ENCODE measurements at places on chromosomes 11 and 22.

GRCh38 chr11:133559833-133560471 lies 27.7 kb upstream of the OPCML start:
- no peak for DNase-seq

- no peak for DNase-seq
Measured at GRCh38 chr22:28600546-28601143, 79.0 kb downstream of the TTC28 start.

- no peak for DNase-seq
Measured at GRCh38 chr11:65114538-65115171, 2.8 kb downstream of the ZNHIT2 start.

GRCh38 chr11:115611343-115611742 lies 107.1 kb upstream of the CADM1 start:
- no peak for DNase-seq

GRCh38 chr11:132187814-132188213 lies 817.4 kb downstream of the NTM start:
- no peak for DNase-seq

- DNase-seq, result no peak
Measured at GRCh38 chr22:25078591-25078990, 121.1 kb upstream of the CRYBB3 start.

GRCh38 chr11:788953-789940 lies 643 bp downstream of the CEND1 start:
- DNase-seq, result no peak

DNA sequence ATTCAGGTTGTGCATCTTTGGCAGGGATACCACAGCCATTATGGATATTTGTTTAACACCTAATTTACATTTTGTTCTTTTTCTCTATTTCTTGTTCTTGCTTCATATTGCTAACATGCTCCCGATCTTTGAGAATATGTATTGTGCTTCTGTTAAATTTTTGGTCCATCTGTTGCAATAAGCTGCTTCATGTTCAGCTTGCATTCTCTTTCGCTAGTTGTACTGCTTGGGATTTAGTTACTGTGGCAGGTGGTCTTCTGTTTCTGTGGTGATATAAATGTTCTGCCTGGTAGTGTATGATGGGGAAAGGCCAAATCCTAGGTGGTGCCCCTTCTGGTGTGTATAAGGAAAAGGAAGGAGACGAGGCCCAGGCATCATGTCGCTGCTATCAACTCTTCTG lies 140.2 kb downstream of the SPON1 start:
- DNase-seq, result no peak

DNA sequence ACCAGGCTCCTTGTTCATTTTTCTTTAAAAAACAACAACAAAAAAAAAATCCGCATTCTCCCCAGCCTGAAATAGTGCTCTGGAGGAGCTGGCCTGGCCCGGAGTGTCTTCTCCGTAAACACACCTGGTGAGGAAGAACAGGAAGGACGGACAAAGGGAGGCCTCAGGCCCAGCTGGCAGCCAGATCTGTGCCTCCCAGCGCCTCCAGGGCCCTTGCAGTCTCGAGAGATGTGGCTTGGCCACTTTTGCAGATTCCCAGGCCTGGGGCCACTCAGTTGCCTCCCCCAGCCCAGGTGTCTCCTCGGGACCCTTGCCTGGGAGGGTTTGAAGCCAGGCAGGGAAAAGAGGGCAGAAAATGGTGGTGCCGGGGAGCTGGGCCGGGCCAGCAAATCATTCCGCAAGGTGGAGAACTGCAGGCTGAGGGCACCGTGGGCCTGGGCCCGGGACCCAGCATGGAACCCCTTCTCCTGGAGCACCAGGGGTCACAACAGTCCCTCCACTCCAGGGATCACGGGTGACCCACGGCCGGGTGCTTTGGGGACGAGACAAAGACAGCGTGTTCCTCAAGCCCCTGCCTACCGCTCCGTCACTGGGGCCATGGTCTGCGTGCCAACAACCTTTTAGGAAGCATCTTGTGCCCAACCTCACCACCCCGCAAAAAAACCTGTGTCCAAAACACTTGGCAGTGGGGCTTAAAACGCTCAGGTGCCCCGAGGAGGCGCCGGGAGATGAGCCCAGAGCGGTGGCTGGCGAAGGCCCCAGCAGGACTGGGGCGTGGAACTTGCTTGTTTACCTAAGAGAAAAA lies 67.1 kb upstream of the WNT7B start:
- no peak for DNase-seq

- DNase-seq, result no peak
Measured at GRCh38 chr11:66002648-66003225, 434 bp downstream of the BANF1 start.

- no peak for DNase-seq
Measured at GRCh38 chr22:46897246-46897623, 134.8 kb downstream of the TBC1D22A start.

DNA sequence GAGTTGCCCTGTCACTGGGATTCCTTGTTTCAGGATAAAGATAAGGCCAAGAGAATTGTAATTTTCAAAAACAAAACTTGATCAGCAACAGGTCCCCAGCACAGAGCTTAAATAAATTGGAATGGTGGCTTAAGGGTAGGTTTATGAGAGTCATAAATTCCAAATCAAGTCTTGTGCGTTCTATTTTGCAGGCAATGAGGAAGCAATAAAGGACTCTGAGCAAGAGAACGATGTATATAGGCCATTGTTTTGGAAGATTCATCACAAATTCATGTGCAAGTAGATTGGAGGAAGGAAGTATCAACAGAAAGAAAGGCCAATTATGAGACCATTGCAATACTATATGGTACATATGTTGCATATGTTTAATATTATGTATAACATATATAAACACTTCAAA lies 65.7 kb upstream of the PGR start:
- no peak for DNase-seq

DNA sequence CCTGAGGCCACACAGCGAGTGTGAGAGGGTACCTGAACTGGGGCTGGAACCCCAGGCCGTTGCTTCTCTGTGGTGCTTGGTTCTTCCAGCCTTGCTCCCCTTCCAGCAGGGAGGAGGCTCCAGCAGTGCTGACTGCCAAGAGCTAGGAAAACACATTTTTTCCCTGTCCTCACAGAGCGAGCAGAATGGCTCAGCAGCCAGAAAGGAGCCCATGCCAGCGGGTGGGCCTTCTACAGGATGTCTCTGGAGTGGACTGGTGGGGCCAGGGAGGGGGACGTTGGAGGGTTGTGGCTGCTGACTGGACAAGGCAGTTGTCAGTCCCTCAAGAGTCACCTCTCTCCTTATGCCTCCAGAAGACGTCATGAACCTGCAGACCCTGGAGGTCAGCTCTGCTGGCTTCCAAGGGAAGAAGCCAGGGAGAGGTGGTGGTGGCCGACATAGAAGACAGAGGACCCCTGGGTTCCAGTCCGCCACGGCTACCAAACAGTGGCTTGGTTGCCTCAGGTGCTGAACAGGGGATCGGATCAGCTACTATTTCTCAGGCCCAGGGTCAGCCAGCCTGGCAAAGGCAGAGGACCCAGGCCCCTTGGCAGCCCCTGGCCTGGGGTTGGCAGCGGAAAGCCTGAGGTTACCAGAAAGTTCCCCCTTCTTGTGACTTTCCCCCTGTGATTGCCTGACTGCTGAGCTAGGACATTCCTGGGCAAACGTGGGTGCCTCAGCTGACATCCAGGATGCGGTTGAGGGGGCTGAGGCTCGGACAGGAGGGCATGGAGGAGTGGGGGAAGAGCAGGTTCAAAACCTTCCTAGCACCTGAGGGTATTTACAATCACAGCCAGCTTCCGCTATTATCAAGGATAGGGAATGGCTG lies 3.7 kb downstream of the MAFF start:
- DNase-seq, result no peak

DNA sequence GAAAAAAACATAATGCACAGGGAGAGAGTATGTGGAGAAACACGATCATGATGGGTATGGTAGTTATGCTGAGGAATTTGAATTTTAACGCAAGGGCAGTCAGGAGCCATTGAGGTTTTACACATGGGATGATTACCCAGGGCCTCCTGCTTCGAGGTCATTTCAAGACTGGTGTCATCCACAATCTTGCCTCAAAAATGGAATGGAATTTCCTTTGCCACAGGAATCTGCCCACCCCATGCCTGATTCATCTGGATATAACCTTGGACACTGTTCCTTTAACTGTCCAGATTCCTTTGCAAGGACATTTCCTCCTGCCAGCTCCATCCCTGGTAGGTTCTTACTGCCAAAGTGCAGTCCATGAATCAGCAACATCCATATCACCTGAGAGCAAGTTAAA lies 655.9 kb upstream of the TENM4 start:
- no peak for DNase-seq

DNA sequence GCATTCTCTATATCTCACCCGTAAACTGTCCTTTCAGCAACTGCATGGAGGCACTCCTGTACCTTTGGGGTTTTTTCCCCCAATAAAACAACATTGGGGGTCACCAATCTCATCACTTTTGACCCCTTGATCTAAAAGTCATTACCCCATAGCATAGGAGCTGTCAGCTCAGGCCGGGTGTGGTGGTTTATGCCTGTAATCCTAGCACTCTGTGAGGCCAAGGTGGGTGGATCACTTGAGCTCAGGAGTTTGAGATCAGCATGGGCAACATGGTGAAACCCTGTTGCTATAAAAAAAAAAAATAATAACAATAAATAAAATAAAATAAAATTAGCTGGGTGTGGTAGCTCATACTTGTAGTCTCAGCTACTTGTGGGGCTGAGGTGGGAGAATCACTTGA lies 17.1 kb upstream of the GDPD4 start:
- no peak for DNase-seq

All from GM12878 (cell line).